ENCODE measurements at places on chromosomes 5 and 9.

DNA sequence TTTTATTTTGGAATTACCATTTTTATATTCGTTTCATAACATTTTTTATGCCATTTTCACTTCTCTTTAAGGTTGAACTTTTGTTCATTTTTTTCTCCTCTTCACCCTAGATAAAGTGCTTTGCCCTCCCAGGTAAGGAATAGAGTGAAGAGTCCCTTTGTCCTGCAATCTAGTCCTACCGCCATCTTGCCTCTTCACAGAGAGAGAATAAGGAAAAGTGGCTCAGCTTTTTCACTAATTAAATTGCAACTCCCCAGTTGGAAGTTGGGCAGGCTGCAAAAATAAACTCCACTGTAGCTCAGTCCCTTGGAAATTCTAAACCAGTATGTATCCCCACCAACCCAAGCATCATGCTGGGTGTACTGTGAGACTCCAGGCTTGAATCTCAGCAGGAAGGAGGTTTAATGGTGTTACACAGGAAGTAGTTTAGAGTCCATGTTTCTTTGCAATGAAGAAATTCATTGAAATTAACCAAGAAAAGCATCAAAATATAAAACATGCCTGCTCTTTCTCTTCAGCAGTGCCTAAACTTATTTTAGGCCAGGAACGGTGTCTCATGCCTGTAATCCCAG lies 60.3 kb upstream of the PCSK1 start:
- no peak for DNase-seq

GRCh38 chr9:115815786-115816185 lies 337.8 kb upstream of the PAPPA start:
- DNase-seq, result no peak

- peak; percentile 81 for DNase-seq
Observed at GRCh38 chr5:138354926-138355378, 2.5 kb downstream of the KDM3B start.

DNA sequence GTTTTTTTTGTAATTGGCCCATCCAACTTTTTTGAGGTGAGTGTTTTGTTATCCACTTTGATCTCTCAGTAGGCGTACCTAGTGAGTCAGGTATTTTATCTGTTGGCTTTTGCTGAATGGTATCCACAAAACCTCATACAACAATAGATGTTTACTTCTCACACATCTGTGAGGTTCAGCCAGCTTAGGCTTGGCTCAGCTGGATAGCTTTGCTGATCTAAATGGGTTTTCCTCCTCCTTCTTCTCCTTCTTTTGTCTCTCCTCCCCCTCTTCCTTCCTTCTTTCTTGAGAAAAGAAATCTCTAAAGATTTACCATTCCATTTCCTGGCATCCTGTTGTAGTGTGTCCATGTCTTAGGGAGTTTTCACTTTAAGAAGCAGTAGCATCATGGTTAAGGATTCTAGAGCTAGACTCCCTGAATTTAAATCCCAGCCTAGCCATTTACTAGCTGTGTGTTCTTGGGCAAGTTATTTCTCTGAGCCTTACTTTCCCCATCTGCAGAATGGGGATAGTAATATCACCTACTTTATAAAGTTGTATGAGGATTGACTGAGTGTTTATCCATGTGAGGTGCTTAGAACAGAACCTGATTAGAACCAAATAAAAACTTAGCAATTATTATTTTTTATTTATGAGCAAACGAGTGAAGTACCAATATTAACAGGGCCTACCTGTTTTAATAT lies 126.3 kb downstream of the ARHGAP26 start:
- DNase-seq, result no peak

DNA sequence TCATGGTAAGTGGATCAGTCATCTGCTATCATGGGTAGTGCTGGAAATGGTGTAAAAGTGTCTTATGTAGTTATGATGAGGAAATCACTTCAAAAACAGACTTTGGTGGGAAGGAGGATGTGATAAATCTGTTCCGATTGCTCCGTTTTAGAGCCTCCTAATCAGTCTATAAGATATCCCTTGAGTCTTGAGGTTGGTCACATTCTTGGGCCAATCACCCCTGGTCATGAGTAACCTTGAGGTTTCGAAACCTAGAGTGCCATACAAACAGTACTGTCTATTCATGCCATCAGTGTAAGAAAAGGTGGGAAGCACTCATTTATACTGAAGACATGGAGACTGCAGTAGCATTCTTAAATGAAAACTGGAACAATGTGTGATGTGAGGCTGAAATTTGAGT lies 45.8 kb downstream of the LRRTM2 start:
- DNase-seq, result no peak

DNA sequence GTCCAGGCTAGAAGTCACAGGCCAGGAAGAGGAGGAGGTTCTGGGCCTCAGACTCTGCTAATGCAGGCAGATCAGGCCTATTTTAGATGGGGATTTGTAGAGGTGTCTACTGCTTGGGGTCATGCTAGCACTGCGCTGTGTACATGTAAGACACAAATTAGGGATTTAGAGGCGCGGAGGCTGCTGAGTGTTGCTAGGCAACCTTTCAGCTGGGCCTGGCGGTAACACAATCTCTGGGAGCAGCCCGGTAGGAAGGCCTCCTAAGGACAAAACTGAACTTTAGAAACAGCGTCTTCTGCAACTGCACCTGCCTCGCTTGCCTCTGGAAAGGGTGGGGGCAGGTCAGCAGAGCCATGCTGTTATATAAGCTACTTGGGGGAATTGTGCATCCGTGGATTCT lies 147.9 kb downstream of the MACROH2A1 start:
- DNase-seq, result no peak

DNA sequence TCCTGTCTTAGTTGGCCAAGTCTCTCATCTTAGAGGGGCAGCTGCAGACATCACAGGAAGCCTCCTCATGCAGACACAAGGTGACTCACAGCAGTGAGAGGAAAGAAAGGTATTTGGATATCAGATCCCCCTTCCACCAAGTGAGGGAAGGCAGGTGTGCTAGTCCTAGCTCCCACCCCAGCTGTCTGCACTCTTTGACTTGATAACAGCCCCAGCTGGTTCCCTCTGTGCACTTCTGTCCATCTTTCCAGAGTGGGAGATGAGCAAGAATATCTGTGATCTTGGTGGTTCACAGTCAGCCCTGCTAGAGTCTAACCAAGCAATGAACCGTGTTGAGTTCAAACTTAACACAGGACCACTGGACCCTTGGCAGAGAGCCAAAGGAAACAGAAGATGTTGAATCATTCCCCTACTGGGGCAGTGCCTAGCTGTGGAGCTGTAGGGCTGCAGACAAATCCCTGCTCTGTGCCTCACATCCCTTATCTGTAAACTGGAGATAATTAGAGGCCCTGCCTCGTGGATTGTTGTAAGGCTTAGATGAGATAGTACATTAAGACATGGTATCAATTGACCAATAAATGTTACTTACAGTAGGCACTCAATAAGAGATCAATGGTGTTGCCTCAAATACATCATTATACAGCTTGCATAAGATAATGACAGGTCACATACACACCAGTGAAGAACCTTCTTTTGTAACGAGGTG lies 39.1 kb downstream of the SH3RF2 start:
- DNase-seq, result no peak

GRCh38 chr5:136058039-136058971 lies 29.5 kb downstream of the TGFBI start:
- no peak for DNase-seq

DNA sequence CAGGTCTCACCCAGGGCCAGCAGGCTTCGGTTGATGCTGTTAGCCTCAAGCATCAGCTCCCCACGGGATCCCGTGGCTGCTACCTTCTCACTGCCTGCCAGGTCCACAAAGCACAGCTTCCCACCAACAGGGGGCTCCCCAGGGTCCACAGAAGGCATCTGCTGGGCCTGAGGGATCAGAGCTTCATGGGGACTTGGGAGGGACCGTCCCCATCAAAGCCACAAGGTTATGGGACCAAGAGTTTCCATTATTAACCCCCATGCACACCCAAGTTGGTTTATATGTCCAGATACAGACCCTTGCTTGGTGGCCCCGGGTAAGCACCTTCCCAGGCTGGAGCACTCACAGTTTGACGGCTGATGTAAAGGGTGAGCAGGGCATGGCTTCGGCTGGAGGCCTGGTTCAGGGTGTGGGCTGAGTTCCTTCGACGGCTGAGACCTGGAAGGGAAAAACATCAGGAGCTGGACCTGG lies 3.0 kb downstream of the KIF12 start:
- no peak for DNase-seq

DNA sequence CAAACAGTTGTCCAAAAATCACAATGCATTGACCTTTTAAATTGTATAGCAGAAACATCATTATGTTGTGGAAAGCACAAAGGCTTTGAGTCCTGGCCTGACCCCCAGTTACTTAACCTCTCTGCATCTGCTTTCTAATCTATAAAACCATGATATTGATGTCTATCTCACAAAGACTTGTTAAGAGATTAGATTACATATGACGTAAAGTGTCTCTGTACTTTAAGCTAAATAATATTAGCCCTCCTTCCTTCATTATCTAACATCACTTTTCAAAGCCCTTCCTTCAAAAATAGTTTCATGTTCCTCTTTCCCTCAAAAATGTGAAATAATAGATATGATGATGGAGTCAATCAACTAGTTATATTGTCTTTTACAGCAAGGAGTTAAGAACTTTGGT lies 3.4 kb downstream of the ADAMTS6 start:
- no peak for DNase-seq

DNA sequence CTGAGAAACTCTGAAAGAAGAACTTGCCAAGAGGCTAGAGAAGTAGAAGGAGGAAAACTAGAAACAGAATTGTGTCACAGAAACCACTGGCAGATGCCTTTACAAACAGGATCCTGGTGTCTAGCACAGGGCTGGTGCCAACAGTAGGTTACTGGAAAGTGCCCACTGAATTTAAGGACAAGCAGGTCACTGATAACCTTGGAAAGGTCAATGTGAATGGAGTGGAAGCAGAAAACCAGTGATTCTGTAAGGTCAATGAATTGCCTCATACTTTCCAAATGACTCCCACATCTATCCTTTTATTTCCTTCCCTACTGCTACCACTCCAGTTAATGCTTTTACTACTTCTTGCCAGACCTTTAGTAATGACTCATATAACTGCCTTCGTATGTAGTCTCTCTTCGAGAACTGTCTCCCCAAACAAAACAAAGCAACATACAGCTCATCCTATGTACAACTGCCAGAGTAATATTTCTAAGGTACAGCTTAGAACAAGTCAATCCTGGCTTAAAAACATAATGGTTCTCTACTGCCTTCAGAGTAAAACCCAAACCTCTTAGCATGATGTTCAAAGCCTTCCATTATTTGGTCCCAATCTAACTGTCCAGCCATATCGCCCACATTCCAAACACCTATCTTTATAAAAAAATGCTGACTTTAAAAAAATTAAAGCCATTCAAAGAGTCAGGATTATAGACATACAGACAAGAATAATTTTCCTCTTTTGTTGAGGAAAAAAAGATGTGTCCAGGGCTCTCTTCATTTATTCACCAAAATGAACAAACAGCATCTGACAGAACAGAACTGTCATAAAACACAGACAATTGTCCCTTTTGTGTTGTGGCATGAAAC lies 52.5 kb downstream of the NR3C1 start:
- no peak for DNase-seq

GRCh38 chr5:38554861-38555260 lies 1.6 kb downstream of the LIFR start:
- DNase-seq, result no peak

GRCh38 chr5:66967102-66967501 lies 229.5 kb downstream of the CD180 start:
- no peak for DNase-seq

- no peak for DNase-seq
Observed at GRCh38 chr5:93578813-93579691, 2.0 kb downstream of the NR2F1-AS1 start.

DNA sequence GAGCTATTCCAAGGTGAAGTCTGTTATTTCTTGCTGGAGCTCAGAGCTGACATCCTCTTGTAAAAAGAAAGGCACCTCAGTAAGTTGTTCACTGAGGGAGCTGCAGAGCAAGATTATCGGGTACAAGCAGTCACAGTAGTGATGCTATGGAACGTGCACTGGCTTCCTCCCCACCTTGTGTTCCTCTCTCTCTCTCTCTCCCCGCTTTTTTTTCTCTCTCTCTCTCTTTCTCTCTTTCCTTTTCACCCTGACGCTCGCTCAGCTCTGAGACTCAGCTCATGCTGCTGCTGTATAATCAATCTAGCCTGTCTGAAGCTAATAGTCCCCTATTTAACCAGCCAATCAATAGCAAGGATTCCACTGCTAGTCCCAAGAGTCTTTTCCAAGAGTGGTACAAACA lies 587.6 kb upstream of the CDH18 start:
- DNase-seq, result no peak

GRCh38 chr5:170283296-170283695 lies 14.3 kb downstream of the LCP2 start:
- DNase-seq, result no peak

GRCh38 chr5:162485666-162486292 lies 418.2 kb downstream of the GABRG2 start:
- no peak for DNase-seq

- DNase-seq, result peak; percentile 29
Observed at GRCh38 chr5:141877356-141878185, 639 bp downstream of the PCDH1 start.

DNA sequence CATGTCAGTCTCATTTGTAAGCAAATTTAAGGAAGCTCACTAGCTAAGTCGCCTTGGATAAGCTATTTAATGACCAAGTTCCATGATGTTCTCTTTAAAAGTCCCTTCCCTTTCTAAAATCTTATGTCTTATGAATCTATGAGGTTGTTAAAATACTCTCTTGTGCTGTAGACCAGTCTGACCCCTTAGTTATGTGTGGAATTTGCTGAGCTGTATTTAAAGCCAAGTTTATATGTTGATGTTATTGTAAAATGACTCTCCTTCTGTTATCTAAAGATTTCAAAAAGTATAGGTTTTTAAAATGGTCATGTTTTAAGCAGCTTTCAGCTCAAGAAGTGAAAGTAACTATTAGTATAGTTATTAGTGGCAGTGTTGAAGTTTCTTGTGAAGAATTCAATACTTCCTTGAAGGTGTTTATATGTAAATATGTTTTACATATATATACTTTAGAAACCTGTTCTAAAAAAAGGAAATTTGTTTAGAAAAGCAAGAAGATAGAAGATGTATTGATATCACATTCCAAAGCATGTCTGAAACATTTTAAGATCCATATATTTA lies 92.2 kb downstream of the CDC42SE2 start:
- DNase-seq, result no peak

DNA sequence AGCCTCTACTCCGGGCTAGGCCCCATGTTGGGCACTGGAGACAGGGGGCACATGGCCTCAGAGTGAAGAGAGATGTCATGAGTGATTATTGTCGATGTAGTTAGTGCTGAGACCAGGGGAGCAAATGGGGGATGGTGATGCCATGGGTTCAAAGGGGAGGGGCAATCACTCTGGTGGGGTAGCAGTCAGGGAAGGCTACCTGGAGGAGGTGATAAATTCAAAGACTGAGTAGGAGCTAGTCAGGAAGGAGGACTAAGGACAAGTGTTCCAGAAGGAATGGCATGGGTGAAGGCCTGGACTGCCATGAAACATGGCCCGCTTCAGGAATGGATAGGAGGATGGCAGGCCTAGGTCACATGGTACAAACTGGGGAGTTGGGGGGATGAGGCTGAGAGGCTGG lies 41.6 kb downstream of the C9orf50 start:
- no peak for DNase-seq

- no peak for DNase-seq
Observed at GRCh38 chr9:38094165-38094564, 25.1 kb upstream of the SHB start.

GRCh38 chr9:89426384-89426961 lies 71.4 kb downstream of the SEMA4D start:
- peak; percentile 72 for DNase-seq

GRCh38 chr9:89984214-89984613 lies 379.4 kb downstream of the GADD45G start:
- DNase-seq, result no peak
